ENCODE measurements at places on chromosomes 5 and 9. TPM values are rescaled to one million over a fixed set of nuclear protein-coding genes. Genes with fewer than 3 reads are reported as not detected.

PCDHGA3 gene
- polyA plus RNA-seq, result not detected

FGD3 gene
- polyA plus RNA-seq, result 134 TPM

DNA sequence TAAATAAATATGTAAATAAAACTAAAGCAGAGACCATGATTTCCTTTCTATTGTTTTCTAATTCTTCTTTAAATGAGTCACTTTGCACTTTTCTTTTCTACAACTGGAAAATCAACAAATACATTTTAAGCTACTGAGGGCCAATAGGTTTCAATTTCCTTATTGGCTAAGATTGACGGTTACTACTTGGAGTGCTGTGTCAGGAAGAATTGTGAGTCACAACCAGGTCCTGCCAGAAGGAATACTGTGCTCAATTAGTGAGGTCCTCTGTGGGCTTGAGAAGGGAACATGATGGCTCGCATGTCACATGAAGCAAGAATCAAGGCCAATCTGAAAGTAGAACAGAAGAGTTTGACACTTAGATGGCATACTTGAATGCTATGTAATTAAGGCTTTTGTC lies 110.8 kb downstream of the HMHB1 start:
- H3K27me3 ChIP-seq, result no peaks in the 10 kb centered on the region
- no peaks in the 10 kb centered on the region for H3K36me3 ChIP-seq
- no peak overlapping the region for H3K4me3 ChIP-seq
- no peak overlapping the region for H3K27ac ChIP-seq

DNA sequence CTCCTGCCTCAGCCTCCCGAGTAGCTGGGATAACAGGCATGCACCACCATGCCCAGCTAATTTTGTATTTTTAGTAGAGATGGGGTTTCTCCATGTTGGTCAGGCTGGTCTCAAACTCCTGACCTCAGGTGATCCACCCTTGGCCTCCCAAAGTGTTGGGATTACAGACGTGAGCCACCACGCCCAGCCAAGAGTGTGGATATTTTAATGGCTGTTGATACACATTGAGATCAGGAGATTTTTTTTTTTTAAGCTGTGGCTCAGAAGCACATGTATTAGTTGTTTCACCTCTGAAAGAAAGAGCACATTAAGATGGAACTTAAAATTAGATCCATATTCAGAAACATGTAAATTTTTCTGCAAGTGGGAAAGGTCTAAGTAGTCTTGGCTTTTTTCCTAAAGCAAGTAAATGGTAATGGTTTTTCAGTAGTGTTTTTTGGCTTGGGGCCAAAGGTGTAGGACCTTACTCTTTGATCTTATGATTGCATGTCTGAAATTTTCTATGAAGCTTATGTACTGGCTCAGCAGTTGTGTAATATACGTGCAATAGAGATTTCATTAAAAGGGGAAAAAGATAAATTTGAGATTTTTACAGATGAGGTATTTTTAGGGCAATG lies 9.9 kb downstream of the RBM27 start:
- no peaks in the 10 kb centered on the region for H3K27me3 ChIP-seq
- no peaks in the 10 kb centered on the region for H3K36me3 ChIP-seq
- peaks cover 35% of the 10 kb centered on the region for H3K4me1 ChIP-seq

GRCh38 chr9:76289042-76289441 lies 105.2 kb downstream of the RFK start:
- H3K27ac ChIP-seq, result no peak overlapping the region
- no peaks in the 10 kb centered on the region for H3K27me3 ChIP-seq
- no peak overlapping the region for H3K4me3 ChIP-seq
- H3K4me1 ChIP-seq, result no peaks in the 10 kb centered on the region

DNA sequence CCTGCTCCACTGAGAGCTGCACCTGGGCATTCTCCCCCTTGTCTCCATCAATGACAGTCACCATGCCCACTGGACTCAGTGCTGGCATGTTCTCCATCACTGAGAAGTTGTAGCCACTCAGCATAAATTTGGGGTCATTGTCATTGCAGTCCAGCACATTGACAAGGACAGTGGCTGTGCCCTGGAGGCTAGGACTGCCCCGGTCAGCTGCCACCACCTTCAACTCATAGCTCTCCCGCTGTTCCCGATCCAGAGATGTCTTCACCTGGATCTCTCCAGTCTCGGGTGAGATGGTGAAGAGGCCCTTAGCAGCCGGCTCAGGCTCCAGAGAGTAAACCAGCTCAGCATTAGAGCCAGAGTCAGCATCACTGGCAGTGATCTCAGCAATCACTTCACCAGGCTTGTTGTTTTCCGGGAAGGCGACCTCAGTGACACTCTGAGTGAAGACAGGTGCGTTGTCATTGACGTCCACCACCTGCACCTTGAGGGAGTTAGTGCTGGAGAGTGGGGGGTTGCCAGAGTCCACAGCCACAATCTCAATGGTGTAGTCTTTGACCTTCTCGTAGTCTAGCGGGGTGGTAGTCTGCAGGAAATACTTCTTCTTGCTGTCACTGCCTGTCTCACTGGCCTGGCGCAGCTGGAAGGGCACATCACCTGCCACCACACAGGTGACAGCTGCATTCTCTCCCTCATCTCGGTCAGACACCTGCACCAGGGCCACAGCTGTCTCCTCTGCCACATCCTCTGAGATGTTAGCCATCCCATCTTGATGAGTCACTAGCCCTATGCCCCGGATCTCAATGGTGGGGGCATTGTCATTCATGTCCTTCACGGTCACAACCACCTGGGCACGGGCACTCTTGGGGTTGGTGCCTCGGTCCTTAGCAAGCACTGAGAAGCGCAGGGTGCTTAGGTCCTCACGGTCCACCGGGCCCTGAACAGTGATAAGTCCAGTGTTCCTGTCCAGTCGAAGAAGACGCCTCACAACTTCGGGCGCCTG lies 13.5 kb downstream of the PCDH1 start:
- H3K27ac ChIP-seq, result no peak overlapping the region
- no peaks in the 10 kb centered on the region for H3K36me3 ChIP-seq
- no peak overlapping the region for H3K4me3 ChIP-seq
- H3K27me3 ChIP-seq, result peaks cover 4% of the 10 kb centered on the region
